Stimulated activated CD4-positive, alpha-beta T cell treated with anti-CD3 and anti-CD28 coated beads, Interleukin-12 subunit alpha, Interleukin-12 subunit beta, amount 100 ng/mL, for 48 hours (primary cell): ENCODE measurements at places on chromosomes 1 and 21.
A peak's percentile ranks its signal among the peaks of the same experiment; 100 is the strongest.

DNA sequence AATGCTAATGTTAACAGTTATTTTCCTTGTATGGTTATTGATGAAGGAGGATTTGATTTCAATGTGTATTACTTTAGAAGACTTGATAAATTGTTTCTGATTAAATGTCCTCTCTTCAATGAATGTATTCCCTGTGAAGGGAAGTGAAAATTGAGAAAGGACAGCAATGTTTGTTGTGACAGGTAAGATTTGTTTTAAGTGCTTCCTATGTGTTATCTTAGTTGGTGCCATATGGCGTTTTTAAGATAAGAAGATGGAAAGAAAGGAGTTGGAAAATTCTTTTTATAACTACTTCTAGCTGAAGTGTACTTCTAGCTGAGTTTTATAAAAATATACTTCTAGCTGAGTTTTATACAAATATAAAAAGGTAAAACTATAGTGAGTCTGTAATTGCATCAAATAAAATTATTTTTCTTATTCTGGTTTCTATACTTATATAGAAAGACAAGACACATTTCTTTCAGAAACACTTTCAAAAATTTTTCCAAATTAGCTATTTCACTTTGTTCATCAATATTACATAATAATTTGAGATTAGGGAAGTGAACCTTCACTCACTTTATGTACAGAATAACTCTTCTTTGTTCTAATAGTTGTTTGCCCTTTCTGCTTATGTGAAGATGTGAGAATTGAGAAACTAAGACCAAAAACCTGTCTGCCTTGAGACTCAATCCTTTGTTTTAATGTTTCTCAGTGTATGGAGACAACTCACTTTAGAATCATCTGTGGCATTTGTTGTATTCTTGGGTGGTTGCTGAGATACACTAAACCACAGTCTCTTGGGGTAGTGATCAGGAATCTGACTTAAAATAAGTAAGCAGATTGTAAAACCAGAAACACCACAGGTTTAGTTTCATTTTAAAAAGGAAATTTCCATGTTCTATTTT lies 382.9 kb upstream of the B3GALT2 start:
- DNase-seq = no peak

GRCh38 chr1:15110867-15111230 lies 42.7 kb upstream of the TMEM51 start:
- no peak for DNase-seq

GRCh38 chr1:18957532-18958300 lies 1.2 kb upstream of the IFFO2 start:
- no peak for DNase-seq

DNA sequence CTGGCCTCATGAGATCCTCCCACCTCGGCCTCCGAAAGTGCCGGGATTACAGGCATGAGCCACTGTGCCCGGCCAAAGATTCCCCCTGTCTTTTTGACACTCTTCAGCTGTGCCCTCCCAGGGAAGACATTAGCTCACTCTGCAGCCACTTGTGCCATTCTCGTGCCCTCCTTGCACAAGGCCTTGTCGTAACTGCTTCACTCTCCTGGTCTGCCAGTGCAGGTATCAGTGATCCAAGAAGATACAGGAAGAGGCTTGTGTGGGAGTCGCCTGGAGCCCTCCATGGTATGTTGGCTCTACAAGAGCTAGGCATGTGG lies 22.0 kb upstream of the WDR26 start:
- no peak for DNase-seq

DNA sequence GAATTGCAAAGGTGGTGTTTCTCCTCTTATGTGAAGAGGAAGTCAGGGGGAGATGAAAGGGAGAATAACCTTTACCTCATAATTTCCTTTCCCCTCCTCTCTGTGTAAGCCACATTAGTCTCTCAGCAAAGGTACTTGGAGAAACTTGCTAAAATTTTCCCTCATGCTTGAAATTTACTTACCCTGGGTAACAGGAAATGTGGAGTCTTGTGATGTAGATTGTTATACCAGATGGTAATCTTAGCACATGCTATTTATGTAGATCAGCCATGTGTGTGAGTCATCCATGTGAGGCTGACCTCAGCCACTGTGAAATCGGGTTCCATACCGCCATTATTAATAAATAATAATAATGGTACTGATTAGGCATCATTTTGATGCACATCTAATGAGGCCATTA lies 128.4 kb downstream of the TGFB2 start:
- DNase-seq = no peak

GRCh38 chr1:46008585-46008984 lies 123.8 kb downstream of the PIK3R3 start:
- DNase-seq = no peak

DNA sequence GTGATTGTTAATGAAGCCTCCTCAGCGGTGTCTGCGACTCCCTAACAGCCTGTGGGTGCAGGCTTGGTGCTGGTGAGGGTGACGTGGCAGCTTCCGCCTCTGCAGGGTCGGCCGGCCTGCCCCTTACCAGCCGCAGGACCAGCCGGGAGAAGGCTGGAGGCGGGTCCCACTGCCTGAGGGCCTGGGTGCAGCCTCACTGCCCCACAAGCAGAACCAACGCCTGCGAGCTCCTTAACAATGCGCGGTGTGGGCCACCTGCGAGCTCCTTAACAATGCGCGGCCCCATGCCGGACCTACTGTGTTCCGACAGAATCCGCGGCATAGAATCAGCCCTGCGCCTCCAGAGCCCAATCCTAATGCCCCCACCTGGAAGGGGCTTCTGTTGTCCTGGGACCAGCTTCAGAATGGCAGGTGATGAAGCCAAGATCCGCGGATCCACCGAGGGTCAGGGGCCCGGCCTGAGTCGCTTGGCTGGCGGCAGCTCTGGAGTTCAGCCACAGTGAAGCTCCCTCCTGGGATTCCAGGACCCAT lies 54.4 kb upstream of the AJAP1 start:
- DNase-seq = no peak

DNA sequence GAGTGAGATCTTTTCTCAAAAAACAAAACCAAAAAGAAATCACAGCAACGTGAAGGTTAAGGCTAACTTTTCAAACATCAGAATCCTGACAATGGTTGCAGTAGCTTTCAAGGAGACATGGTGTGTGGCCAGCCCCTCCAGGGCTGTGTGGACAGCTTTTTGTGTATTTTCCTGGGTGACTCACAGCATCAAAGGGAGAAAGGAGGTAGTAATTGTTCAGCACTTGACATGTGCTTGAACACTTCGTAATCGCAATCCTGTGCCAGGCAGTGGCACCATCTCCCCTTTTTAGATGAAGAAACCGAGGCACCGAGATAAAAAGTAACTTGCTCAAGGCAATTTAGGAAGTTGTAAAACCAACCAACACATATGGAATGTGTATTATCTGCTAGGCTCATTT lies 10.3 kb downstream of the NBL1 start:
- DNase-seq = no peak

DNA sequence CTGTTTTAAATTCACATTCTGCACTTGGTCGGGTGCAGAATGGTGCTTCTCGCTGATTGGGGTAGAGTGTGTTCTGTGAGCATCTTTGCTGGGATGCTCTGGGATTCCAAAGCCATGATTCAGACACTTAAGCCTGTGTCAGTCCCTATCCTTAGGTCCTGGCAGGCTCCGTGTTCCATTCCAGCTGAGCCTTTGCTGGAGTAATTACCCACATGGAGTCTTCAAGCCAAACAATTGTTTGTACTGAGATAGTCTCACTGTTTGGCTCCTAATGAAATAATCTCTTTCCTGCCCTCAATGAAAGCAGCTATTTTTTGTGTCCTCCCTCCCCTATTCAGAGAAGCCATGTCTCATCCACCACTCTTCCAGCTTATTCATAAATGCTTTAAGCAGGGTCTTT lies 18.7 kb downstream of the SMAP2 start:
- no peak for DNase-seq

DNA sequence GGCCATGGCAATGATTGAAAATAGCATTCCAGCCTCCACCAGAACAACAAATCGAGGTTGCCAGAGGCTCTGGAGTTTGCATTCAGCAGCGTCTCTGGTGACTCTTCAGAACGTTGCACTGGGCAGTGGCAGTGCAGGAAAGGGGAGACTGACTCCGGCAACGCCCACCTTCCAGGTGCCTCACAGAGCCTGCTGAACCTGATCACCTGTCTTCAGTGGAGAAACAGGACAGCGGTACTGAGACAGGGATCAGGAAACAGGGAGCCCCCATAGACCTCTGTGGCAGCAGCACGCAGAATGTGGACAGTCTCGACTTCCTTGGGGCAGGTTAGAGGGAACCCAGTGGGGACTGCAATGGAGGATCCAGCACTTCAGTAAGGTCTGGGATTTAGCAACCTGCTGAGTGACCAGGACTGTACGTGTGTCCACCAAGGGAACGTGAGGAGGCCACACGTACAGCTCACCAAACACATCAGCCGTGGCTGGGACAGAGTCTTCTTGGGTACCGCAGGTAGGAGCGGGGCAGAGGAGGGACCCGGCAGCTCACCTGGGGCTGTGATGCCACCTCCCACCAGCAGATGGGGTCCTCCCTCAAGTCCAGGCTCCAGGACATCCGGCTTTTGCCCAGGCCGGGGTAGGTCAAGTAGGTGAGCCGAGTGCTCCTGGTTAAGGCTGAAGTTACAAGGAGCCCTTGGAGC lies 128.6 kb downstream of the PRDM2 start:
- DNase-seq = peak; percentile 32

DNA sequence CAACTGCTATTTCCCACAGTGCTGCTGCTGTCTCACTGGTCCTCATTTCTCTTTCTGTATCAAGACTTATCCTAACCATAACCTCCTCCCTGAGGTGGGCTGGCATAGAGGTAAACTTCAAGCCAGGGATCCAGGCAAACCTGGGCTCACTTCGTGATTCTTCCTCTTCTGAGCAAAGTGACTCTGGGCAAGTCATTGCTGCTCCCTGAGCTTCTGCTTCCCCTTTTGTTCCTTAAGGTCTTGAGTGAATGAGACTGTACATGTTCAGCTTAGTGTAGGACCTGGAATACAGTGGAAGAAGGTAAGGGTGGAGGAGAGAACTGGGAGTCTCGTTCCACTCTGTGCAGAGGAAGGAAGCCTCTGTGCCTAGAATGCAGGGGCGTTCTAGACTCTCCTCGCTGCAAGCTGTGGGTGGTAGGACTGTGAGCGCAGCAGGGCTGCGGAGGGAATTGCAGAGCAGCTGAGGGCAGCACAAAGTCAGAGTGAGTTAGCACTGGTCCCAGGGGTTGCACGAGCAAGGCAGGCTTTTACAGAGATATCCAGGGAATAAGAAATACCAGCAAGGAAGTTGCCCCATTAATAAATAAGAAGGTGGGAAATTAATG lies 11.4 kb upstream of the ERI3 start:
- DNase-seq = no peak

DNA sequence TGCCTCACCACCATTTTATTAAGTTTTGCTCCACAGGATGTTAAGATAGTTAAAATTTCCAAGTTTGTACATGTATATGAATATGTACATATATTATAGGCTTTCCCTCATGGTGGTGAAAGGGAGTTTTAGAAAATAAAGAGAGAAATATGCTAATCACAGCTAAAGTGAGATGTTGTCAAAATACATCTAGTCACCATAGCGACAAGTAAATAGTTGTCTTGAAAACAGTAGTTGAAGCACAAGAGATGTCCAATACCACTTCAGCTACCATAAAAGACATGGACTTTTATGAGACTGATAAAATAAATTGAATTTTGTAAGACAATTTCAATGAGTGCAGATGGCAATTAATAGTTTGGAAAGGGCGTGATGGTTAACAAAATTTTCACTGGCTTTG lies 1600.0 kb downstream of the BRINP3 start:
- no peak for DNase-seq

DNA sequence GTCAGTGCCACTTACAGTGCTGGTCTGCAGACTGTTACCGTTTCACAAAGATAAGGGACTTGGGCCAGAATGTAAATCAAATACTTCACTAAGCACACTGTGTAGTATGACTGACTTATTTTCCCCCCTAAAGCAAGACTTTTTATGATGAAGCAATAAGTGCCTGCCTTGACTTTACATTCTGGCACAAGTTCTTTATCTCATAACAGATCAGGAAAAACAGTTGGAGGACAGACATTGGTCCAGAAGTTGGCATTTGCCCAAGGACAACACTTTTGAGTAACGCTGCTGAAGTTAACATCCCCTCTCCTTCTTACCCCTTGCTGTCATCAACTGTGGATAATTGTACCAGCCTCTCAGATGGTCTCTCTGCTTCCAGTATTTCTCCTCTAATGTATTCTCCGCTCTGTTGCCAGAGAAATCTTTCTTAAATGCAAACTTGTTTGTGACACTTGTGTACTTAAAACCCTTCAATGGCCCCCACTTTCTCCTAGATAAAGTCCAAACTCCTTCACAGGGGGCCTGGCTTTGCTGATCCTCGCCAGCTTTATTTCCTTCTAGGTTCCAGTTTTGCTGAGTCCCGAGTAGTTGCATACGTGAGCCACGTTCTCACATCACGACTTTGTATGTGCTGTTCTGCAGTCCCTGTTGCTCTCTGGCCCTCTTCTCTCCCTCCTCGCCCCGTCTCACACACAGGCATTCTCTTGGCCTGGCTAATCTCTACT lies 45.7 kb downstream of the S1PR1 start:
- DNase-seq = no peak

GRCh38 chr1:30029677-30030076 lies 693.7 kb downstream of the MATN1 start:
- no peak for DNase-seq

GRCh38 chr1:53309802-53310201 lies 18.1 kb downstream of the LRP8 start:
- DNase-seq = no peak

- no peak for DNase-seq
Measured at GRCh38 chr1:2537784-2538115, 7.7 kb upstream of the HES5 start.

DNA sequence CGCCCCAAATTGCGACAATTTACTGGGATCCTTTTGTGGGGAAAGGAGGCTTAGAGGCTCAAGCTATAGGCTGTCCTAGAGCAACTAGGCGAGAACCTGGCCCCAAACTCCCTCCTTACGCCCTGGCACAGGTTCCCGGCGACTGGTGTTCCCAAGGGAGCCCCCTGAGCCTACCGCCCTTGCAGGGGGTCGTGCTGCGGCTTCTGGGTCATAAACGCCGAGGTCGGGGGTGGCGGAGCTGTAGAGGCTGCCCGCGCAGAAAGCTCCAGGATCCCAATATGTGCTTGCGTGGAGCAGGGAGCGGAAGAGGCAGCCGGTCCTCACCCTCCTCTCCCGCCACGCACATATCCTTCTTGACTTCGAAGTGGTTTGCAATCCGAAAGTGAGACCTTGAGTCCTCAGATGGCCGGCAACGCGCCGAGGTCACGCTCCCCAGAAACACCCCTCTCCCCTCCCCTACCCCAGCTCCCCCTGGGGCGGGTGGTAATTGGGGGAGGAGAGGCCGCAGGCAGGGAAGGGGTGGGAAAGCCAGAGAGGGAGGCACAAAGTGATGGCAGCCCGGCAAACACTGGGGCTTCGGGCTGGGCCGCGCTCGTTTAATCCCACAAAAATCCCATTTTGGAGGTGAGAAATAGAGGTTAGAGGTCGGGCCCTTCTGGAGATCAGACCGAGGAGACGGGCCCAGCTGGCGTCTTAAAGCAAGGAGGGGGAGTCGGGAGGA lies 6.2 kb downstream of the SIM2 start:
- DNase-seq = no peak
